ENCODE measurements at places on chromosomes 1 and 21.

DNA sequence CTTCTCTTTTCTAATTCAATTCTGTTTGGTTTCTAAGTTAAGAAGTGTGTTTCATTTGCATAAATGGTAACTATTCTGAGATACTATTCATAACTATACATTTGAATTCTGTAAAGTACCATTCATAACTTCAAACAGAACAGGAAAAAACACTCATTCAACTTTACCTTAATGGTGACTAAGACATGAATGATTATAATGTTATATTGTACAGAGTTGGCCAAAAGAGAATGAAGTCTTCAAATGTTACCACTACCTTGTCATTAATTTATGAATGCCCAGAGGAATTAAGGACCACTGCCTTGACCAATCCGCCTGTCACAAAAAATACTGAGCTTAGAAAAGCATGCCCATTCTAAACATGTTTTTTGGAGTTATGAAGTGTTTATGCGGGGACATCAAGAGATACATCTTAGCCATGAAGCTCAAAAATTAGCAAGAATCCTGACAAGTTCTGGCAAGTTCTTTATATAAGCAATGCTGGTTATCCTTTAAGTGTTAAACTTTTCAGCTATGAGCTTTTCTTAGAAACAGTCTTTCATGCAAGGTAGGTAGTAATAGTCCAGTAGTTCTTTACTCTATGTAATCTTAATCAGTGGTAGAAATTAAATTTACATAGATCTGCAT, 7.9 kb downstream of the WASF2 start:
- no peak for DNase-seq

DNA sequence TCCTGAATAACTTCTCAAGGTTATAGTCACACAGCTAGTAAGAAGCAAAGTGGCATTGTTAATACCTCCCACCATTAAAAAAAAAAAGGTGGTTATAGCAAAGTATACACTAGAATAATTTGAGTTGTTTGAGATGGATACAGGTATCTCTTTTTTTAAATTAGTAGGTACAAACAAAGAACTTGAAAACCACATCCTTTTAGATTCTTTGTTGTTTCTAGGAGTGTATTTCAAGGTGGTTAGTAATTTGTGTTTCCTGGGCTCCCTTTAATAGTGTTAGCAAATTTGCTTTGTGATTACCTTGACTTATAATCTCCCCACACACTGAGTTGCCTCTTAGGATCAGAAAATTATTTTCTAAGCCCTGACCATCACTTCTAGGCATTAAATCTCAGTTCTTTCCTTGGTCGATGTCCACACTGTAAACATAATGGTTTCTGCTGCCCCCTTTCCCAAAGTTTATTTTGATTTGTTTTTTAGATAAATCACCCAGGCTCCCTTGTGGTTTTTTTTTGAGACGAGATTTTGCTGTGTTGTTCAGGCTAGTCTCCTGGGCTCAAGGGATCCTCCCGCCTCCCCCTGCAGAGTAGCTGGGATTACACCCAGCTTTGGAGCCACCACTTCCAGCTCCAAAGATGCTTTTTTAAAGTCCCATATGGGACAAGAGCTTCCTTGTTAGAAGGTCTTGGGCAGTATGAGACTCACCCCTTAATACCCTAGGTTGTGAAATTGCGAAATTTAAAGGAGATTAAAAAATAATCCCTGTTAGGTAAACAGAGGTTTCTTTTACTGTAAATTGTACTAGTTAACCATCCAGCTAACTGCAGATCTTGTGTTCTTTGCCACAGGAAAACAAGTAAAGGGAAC, 6.2 kb downstream of the AKIRIN1 start:
- DNase-seq, result no peak

- DNase-seq, result no peak
Measured at GRCh38 chr1:155086856-155087535, 8.4 kb downstream of the EFNA3 start.

GRCh38 chr1:235948774-235949427, 82.2 kb upstream of the LYST start:
- DNase-seq, result no peak

DNA sequence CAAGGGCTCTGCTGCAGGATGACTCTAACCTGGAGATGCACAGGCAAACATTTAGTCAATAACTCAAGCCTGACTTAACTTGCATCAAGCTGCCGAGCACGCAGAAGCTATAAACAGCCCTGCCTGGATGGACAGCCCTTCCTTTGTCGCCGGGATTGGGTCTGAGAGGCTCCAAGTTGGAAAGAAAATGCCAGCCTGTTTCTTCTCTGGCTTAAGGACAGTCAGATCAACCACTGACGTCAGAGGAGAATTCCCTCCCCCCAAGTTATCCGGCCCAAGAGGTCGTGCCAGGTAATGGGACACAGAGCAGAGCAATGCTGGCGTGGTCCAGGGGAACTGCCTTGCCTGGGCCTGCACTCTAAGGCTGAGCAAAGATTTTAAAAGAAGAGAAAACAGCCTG, 27.1 kb upstream of the LRRC38 start:
- no peak for DNase-seq

GRCh38 chr1:84968101-84968500, 28.8 kb downstream of the MCOLN2 start:
- DNase-seq, result no peak

- DNase-seq, result no peak
Measured at GRCh38 chr1:209218113-209218512, 365.4 kb upstream of the CAMK1G start.

DNA sequence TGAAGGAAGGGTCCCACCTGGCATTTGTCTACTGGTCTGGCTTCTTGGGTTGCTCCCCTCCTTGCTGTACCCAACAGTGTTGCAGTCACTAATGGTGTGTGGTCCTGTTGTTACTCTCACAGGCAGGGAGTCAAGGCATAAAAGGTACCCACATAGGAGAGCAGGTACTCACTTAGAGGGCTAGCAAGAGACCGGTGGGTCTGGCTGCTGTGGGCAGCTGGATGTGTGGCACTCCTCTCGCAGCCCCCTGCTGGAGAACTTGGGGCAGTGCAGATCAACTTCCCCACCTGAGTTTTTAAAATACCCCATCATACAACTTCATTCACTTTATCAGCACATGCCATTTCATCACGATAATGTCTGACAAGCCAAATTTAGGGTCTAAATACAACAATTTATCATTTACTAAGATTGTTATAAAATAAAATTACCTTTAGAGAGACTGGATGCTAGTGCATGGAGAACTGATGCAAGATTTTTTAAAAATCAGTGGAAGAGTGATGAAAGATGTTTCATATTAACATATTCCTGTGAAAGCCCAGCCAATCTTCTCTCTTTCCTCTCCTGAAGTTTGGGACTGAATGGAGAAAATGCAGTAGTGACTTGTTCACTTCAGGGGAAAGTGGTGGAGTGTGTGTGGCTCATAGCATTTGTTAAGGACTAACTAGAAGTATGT, 42.8 kb downstream of the ACP6 start:
- peak; percentile 32 for DNase-seq

- no peak for DNase-seq
Measured at GRCh38 chr1:84918726-84919336, 25.8 kb upstream of the LPAR3 start.

DNA sequence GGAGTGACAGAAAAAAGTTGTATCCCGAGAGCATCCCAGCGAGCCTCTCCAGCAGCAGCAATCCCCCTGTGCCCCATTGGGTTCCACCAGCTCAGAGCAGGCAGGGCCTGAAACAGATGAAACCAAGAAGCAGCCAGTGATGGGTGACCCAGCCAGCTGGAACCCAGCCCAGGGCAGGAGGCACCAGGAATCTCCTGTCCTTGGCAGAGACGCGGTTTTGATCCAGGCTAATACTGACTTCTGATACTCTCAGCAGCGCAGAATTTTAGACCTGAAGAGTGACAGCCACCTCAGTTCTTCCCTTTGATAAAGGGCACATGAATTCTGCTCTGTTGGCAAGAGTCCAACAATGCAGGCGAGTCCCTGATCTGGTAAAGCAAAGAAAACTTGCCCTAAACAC, 11.4 kb upstream of the OLIG1 start:
- no peak for DNase-seq

GRCh38 chr1:23613191-23614031, 54.1 kb upstream of the ID3 start:
- DNase-seq, result no peak

All from activated CD4-positive, alpha-beta T cell treated with anti-CD3 and anti-CD28 coated beads for 24 hours (primary cell).